H9 (cell line): ENCODE measurements at places on chromosomes 6 and 20. TPM values are rescaled to one million over a fixed set of nuclear protein-coding genes. Genes with fewer than 3 reads are reported as not detected.

DNA sequence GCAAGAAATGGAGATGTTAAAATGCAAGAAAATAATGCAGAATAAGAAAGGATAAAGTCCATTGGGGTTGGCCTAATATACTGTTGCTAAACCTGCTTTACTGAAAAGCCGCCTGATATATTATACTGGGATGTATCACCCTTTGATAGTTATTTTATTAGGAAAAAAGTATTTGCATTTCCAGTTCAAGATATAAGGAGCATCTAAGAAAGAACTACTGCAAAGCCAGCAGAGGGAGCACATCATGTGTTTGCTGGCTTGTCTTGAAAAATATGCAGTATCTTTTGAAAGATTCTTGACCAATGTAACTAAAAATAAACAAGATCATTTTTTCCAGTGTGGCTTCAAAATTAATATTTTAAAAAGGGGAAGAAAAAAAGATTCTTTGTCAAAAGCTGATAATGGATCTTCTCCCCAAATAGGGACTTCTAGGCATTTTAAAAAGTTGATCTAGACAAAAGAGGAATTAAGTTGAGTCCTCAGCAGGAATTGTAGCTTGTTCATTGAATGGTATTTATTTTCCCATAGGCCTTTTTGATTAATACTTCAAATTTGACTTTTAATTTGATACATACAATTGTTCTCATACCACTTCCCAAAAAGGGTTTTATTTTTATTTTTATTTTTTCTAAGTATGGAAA is 214.9 kb downstream of the ZFAND3 start:
- H3K4me1 ChIP-seq = peaks cover 6% of the 10 kb centered on the region; the same call in 1 of the 2 replicates
- H3K36me3 ChIP-seq = no peaks in the 10 kb centered on the region
- no peak for DNase-seq
- H3K27me3 ChIP-seq = no peaks in the 10 kb centered on the region
- H3K4me3 ChIP-seq = no peak overlapping the region

GRCh38 chr6:46734867-46735719 is at the start of gene PLA2G7:
TSS of gene PLA2G7 (minus strand) at chr6:46735375. CDS start at chr6:46722891, 12,484 bp downstream.
- no peaks in the 10 kb centered on the region for H3K36me3 ChIP-seq
- H3K4me1 ChIP-seq = no peaks in the 10 kb centered on the region
- H3K4me3 ChIP-seq = peak within 1 kb of the TSS; percentile 94
- no peak within 1 kb of the TSS for H3K27ac ChIP-seq

The SGK2 gene
- not detected in 2 replicates for total RNA-seq

The PPP1R3D gene
- 3.1 and 3.2 TPM in 2 replicates for total RNA-seq

DNA sequence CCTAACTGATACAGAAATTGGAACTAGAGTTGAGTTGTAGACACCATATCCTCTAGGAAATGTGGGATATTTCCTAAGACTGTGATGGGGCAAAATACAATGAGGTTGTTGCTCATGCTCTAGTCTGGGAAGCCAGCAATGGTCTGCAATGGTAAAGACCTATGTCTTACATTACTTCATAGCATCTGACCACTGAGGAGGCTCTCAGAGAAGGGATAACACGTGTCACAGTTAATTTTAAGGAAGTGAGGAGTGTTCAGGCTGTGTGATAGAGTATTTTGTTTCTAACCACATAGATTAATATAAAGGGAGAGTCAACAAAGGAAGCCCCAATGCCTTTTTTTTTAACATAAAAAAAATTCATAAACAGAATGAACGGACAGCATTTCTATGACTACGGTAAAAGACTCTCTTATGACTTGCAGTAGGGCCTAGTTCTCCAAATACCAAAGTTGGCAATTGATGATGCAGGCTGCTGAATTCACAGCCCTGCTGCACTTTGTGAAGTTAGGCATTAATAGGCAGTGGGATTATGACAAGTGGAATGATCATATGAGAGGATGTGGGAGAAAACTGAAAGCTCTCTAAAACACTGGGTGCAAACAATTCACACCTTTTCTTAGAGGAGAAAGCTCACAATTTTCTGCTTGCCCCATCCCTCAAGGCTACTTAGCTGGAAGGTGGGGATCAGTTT is 13.7 kb downstream of the KCNS1 start:
- H3K27me3 ChIP-seq = no peaks in the 10 kb centered on the region
- H3K4me1 ChIP-seq = no peaks in the 10 kb centered on the region
- no peak for DNase-seq
- H3K36me3 ChIP-seq = peaks cover 4% of the 10 kb centered on the region; the same call in 2 of the 3 replicates
- no peak overlapping the region for H3K4me3 ChIP-seq

DNA sequence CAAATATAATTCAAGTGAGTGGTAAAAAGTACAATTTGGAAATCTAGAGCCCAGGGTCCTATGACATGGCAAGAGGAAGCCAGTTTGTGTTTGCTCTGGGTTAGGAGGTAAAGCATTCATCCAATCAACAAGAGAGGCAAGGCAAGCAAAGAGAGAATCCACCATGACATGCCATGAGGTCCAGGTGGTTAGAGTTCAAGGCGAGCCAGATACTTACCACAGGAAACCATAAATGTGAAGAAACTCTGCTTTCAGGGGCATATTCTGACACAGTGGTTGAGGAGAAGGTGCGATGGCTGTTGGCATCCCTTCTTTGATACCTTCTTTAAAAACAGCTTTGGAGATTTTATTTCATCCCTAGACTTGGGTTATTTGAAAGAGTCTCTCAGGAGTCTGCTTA is 193.8 kb upstream of the MAN1A1 start:
- H3K36me3 ChIP-seq = no peaks in the 10 kb centered on the region; the same call in 2 of the 3 replicates
- H3K4me1 ChIP-seq = peaks cover 4% of the 10 kb centered on the region; the same call in 1 of the 2 replicates
- no peaks in the 10 kb centered on the region for H3K27me3 ChIP-seq
- no peak overlapping the region for H3K4me3 ChIP-seq
- H3K27ac ChIP-seq = no peak overlapping the region

DNA sequence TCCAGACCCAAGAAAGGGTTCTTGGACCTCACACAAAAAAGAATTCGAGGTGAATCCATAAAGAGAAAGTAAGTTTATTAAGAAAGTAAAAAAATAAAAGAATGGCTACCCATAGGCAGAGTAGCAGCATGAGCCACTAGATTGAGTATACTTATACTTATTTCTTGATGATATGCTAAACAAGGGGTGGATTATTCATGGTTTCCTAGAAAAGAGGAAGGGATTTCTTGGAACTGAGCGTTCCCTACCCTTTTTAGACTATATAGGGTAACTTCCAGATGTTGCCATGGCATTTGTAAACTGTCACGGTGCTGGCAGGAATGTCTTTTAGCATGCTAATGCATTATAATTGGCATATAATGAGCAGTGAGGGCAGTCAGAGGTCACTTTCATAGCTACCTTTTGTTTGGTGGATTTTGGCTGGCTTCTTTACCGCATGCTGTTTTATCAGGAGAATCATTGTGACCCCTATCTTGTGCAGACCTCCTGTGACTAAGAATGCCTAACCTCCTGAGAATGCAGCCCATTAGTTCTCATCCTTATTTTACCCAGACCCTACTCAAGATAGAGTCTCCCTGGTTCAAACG is 44.3 kb downstream of the TENT5A start:
- no peak overlapping the region for H3K27ac ChIP-seq
- no peaks in the 10 kb centered on the region; the same call in 1 of the 2 replicates for H3K4me1 ChIP-seq
- no peak overlapping the region for H3K4me3 ChIP-seq
- peak; percentile 38 for DNase-seq
- H3K36me3 ChIP-seq = no peaks in the 10 kb centered on the region

The HLA-DQA1 gene
- 0.68 and 1.7 TPM in 2 replicates for total RNA-seq

The ZBTB46 gene
- total RNA-seq = 27.1 and 27.3 TPM in 2 replicates

The BPIFA1 gene
- not detected in 2 replicates for total RNA-seq

DNA sequence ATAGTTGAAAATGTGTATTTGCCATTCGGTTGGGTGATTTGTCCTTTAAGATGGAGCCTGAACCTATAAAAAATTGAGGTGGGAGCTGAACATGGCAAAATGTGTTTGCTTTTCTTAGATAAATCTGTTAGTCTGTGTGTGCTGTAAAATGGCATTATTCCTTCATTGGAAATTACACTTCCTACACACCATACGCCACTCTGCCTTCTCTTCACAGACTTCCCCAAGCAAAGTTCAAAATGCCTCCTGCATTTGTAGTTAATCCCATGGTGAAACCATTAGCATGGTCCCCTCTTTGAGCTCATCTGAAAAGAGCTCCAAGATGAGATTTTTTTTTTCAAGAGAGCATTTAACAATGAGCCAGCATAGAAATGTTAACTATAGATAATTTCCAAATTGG is 567 bp downstream of the ADTRP start:
- no peak overlapping the region for H3K4me3 ChIP-seq
- no peaks in the 10 kb centered on the region for H3K36me3 ChIP-seq
- no peaks in the 10 kb centered on the region for H3K27me3 ChIP-seq
- no peak overlapping the region for H3K27ac ChIP-seq
- DNase-seq = no peak

The LY86 gene
- not detected in 2 replicates for total RNA-seq

DNA sequence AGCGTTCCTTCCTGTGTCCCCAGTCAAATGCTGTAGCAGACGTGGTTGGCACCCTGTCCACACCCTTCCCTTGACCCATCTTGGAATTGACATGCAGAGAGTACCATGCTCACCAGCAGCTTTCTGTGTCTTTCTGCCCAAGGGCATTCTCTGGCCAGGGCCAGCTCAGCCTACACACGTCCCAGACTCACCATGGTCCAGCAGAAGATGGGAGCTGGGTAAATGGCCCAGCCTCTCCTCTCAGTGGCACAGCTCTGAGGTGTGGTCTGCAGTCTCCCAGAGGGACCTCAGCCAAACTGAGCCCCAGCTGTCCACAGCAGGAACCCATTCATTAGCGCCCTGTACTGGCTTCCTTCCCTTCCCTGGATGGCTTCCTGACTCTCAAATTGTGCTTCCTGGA is 31.1 kb upstream of the BLCAP start:
- H3K27me3 ChIP-seq = no peaks in the 10 kb centered on the region
- no peak overlapping the region for H3K4me3 ChIP-seq
- DNase-seq = no peak
- H3K36me3 ChIP-seq = no peaks in the 10 kb centered on the region
- no peaks in the 10 kb centered on the region for H3K4me1 ChIP-seq

DNA sequence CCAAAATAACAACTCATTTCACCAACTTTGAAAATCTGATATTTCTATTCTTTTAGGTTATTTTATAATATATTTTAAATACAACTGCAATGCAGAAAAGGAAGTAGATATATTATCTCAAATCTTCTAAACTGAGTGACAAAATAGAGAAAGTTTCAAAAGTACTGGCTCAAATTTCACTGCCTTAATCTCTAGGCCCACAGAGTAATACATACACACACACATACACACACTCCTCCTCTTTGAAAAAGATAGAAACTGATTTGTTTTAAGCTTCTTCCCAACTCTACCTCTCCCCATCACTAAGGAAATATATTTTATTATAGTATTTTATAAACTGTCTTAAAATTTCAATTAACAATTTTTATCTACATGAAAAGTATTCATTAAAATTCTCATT is 36.2 kb downstream of the ARHGAP18 start:
- no peaks in the 10 kb centered on the region for H3K27me3 ChIP-seq
- no peaks in the 10 kb centered on the region for H3K4me1 ChIP-seq
- no peak overlapping the region for H3K4me3 ChIP-seq
- DNase-seq = no peak
- H3K36me3 ChIP-seq = no peaks in the 10 kb centered on the region

The SOX18 gene
- 1.6 and 2.0 TPM in 2 replicates for total RNA-seq

- DNase-seq = no peak
- H3K36me3 ChIP-seq = no peaks in the 10 kb centered on the region
- H3K4me1 ChIP-seq = peaks cover 2% of the 10 kb centered on the region; the same call in 1 of the 2 replicates
Observed at GRCh38 chr6:41201764-41202173, 820 bp upstream of the TREML2 start.

The HFE gene
- 0.29 and 0.98 TPM in 2 replicates for total RNA-seq

The RGL2 gene
- total RNA-seq = 70.5 and 74.3 TPM in 2 replicates

The TPBG gene
- 19.0 and 20.8 TPM in 2 replicates for total RNA-seq

GRCh38 chr6:139917951-139918630 is 543.6 kb upstream of the CITED2 start:
- no peaks in the 10 kb centered on the region; the same call in 1 of the 2 replicates for H3K36me3 ChIP-seq
- H3K27me3 ChIP-seq = no peaks in the 10 kb centered on the region
- H3K27ac ChIP-seq = no peak overlapping the region
- H3K4me3 ChIP-seq = no peak overlapping the region
- DNase-seq = no peak
- H3K4me1 ChIP-seq = no peaks in the 10 kb centered on the region

The SNHG17 gene
- total RNA-seq = 70.1 and 74.8 TPM in 2 replicates

- peaks cover 3% of the 10 kb centered on the region; the same call in 1 of the 2 replicates for H3K4me1 ChIP-seq
- H3K27ac ChIP-seq = no peak overlapping the region
- H3K36me3 ChIP-seq = no peaks in the 10 kb centered on the region; the same call in 2 of the 3 replicates
- peak overlapping the region; percentile 49 for H3K4me3 ChIP-seq
- no peak for DNase-seq
- H3K27me3 ChIP-seq = peaks cover 91% of the 10 kb centered on the region
Observed at GRCh38 chr6:10419749-10420545, 5.1 kb upstream of the TFAP2A start.

The TSHZ2 gene
- total RNA-seq = 0.07 TPM in 1 of 2 replicates, not detected in the other

The CST2 gene
- not detected in 2 replicates for total RNA-seq

GRCh38 chr6:36671687-36672375 is 6.7 kb upstream of the CDKN1A start:
- no peak for DNase-seq
- H3K36me3 ChIP-seq = no peaks in the 10 kb centered on the region
- H3K27me3 ChIP-seq = no peaks in the 10 kb centered on the region
- H3K4me3 ChIP-seq = no peak overlapping the region
- H3K27ac ChIP-seq = no peak overlapping the region

The TNFAIP3 gene
- 3.7 and 5.6 TPM in 2 replicates for total RNA-seq

DNA sequence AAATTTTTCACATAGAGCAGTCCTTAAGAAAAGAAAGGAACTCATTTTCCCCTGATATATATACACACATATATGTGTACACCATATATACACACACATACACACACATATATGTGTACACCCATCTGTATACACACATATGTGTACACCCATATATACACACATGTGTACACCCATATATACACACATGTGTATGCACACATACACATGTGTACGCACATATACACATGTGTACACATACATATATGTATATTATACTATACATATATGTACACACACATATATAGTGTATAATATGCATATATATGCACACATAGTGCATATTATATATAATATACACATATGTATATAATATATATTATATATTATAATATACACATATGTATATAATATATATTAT is 9.1 kb downstream of the MAP3K4 start:
- H3K4me1 ChIP-seq = no peaks in the 10 kb centered on the region; the same call in 1 of the 2 replicates
- DNase-seq = no peak
- H3K27ac ChIP-seq = no peak overlapping the region

DNA sequence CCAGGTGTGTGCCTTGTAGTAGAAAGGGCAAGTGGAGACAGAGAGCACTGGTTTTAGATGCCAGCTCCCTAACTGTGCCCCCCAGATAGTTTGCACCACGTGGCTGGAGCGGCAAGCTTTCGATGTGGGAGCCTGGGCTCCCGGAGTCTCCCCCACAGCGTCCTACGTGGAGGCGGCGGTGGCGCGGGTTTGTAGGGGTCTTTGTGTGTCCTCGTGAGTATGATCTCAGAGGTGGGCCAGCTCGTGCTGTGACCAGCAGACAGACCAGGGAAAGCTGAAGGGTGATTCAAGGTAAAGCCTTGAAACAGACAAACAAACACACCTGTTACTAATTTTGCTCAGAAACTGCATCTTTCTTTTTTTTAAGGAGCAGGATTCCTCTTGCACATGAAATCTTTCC is 5.6 kb upstream of the KCNK16 start:
- no peaks in the 10 kb centered on the region; the same call in 1 of the 2 replicates for H3K27me3 ChIP-seq
- H3K27ac ChIP-seq = no peak overlapping the region
- no peak overlapping the region for H3K4me3 ChIP-seq
- no peaks in the 10 kb centered on the region for H3K4me1 ChIP-seq

GRCh38 chr6:38799529-38800184 is 84.5 kb downstream of the DNAH8 start:
- no peak overlapping the region for H3K4me3 ChIP-seq
- no peaks in the 10 kb centered on the region for H3K36me3 ChIP-seq
- H3K4me1 ChIP-seq = no peaks in the 10 kb centered on the region
